Left lung (tissue), 14 donors: ENCODE measurements at places on chromosomes 4 and X. TPM values are rescaled to one million over a fixed set of nuclear protein-coding genes. Genes with fewer than 3 reads are reported as not detected.

The POU3F4 gene
- polyA plus RNA-seq, result 0.06 TPM

DNA sequence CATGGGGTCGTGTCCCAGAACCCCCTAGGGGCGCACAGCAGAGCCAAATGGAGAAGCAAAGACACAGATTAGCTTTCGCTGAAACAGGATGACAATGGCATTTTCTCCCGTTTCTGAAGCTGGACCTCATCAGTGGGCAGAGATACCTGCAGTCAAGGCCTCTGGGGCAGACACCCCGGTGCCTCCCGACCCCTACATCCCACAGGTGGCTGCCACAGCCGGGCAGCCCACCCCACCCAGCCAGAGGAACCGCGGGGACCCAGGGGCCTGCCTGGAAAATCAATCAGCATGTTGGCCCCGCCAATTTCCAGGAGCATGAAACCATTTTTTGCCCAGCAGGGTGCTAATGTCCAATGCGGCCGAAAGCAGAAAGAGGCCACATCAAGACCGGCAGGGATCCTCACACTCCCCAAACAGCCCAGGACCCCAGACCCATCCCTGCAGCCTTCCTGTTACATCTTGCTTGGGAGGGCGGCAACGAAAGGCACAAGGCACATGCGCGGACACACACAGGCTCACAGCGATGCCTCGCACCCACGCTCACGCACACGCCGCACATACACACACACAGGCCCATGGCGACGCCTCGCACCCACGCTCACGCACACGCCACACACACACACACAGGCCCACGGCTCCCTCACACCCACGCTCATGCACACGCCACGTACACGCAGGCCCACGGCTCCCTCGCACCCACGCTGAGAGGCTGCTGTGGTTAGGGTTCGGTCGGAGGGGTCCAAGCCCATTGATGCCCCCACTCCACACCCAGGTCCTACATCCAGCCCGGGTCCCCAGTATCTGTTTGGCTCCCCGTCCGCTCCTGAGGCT is 130.6 kb upstream of the NKX1-1 start:
- DNase-seq, result no peak

GRCh38 chrX:7280520-7280919 is 132.6 kb upstream of the PUDP start:
- DNase-seq, result no peak

- DNase-seq, result no peak
Measured at GRCh38 chr4:47483745-47484144, 1.3 kb upstream of the ATP10D start.

DNA sequence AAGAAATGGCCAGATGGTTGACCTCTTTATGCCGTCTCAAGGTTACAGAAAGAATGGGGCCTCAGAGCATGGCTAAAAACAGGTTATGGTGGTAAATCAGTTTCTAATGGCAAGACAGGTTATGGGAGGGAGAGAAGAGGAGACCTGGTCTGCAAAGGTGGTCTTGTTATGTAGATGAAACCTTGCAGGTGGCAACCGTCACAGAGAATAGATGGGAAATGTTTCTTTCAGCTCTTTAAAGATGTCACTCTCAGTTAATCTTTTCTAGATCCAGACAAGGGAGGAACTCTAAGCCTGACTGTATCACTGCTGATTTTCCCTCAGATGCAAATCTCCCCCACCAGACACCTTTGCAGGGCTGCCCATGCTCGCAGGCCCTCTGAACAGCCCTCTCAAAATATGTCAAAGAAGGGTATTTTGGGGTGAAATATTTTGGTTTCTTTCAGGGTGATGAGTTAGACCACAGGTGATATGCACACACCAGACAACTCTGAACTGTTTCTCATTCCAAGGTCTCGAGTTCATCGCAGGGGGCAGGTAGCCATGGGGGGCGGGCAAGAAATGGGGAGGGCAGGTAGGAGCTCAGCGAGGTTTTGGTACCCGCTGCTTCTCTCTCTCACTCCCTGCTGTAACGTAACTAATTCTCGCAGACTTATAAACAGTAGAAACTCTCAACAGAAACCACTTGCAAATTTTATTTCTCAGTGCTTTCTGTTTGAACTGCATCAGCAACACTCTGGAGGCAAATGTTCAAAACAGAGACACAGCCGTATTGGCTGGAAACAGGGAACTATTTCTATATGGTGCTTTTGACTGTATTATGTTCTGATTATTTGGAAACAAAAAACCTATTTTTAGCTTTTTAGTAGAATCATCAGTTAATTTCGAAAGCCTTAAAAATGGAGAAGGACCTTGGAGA is 32.4 kb downstream of the CASP3 start:
- no peak for DNase-seq

The AFP gene
- 1.5 TPM for polyA plus RNA-seq

GRCh38 chrX:97224148-97224547 is 340.4 kb downstream of the RPA4 start:
- DNase-seq, result no peak

DNA sequence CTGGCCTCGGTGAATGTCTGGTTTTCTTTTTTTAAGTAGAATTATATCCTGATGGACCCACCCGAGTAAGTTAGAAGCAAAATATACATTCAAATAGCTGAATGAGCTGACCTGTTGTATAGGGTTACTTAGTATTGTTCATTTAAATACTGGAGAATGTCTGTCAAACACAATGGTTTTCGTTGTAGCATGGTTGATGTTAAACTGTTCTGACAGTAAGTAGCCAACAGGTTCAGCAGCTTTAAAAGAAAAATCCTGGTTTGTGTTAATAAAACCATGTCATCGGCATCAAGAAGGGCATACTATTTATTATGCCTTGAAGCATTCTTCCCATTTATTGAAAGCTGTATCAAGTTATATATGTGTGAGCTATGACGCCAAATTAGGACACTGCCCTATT is 149.6 kb downstream of the ANAPC10 start:
- no peak for DNase-seq

The GYPB gene
- polyA plus RNA-seq, result 8.4 TPM

The FSTL5 gene
- 0.60 TPM for polyA plus RNA-seq

The MAML3 gene
- 16.8 TPM for polyA plus RNA-seq

DNA sequence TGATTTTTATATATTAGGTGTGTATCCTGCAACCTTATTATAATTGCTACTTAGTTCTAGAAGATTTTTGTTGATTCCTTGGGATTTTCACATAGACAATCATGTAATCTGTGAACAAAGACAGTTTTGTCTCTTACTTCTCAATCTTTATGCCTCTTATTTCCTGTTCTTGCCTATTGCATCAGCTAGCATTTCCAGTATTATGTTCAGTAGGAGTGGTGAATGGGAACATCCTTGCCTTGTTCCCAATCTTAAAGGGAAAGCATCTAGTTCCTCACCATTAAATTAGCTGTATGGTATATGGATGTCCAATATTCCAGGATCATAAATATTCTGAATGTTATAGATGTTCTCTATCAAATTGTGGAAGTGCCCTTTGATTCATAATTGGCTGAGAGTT is 41.8 kb downstream of the AWAT2 start:
- DNase-seq, result no peak

- no peak for DNase-seq
Measured at GRCh38 chr4:111066887-111067286, 444.0 kb upstream of the PITX2 start.
